ENCODE measurements at places on chromosomes 3 and 15.

GRCh38 chr3:170247875-170248274 lies 25.7 kb downstream of the PRKCI start:
- DNase-seq: no peak

DNA sequence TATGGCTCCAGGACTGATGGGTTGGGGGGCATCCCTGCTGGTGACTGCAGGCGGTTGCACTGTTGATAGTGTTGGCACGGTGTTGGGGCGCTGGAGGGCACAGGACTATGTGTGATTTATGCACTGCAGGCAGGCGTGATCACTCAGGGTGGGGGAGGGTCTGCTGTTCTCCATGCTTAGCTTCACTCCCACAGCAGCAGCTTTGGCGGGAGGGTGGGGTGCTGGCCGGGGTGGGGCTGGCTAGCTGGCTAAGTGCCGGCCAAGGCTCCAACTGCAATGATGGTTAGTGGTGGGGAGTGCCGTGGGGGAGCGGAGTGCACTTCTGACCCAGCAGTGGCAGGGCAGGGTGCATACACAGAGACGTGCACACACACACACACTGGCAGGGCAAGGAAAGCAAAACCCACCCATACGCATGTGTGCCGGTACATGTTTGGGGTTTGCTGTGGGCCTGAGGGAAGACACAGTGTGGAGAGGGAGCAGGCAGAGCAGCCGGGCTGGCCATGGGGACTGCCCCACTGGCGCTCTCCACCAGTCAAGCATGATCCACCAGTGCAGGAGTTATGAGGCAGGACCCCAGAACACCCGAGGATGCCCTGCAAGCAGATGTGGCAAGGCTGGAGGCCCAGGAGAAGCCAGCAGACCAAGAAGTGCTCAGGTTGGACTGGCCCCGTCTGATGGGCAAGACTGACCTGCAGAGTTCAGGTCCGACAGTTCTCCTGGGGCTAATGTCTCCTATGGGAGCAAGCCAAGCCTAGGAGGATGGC lies 16.5 kb upstream of the FGF7 start:
- DNase-seq: no peak

GRCh38 chr3:30475038-30475808 lies 131.2 kb upstream of the TGFBR2 start:
- DNase-seq: no peak

DNA sequence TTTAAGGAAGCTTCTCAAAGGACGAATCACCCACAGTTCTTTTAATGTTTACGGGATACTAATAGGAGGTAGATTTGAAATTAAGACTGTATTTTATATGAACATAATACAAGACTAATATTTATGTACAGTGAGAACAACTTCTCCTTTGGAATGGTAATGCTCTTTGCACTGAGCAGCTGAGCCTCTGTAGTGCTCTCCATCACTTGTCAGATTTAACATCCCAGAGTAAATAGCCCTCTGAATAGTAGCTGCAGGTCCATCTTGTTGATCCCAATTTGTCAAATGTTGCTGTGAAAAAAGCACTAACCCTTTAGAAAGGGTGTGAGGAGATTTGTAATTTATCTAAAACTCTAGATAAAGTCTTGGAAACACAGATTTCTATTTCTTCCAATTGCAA lies 351.4 kb upstream of the KCNMB2 start:
- DNase-seq: no peak

- DNase-seq: no peak
Measured at GRCh38 chr3:152295806-152296205, 27.1 kb downstream of the MBNL1 start.

DNA sequence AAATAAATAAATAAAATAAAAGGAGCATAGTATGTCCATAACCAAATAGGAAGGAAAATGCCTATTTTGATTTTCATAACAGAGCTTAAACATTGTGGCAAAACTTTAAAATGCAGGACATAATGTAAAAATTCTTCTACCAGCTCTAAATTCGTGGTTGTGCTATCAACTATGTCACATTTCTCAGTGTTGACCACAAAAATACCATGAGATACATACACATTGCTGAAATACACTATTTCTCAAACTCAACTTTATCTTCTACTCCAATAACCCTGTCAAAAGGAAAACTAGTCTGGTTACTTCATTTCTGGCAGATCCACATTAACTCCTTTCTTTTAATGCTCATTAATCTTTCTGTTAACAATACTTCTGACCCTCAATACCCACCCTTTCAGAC lies 523.2 kb downstream of the FHIT start:
- no peak for DNase-seq

- no peak for DNase-seq
Measured at GRCh38 chr3:111859061-111859973, at the start of gene PHLDB2. TSS of gene PHLDB2 (plus strand) at chr3:111859265. CDS start at chr3:111884078, 24,813 bp downstream.

GRCh38 chr15:97076011-97076410 lies 745.5 kb downstream of the NR2F2 start:
- DNase-seq: no peak

- DNase-seq: no peak
Measured at GRCh38 chr3:61841111-61841845, 279.9 kb downstream of the PTPRG start.

DNA sequence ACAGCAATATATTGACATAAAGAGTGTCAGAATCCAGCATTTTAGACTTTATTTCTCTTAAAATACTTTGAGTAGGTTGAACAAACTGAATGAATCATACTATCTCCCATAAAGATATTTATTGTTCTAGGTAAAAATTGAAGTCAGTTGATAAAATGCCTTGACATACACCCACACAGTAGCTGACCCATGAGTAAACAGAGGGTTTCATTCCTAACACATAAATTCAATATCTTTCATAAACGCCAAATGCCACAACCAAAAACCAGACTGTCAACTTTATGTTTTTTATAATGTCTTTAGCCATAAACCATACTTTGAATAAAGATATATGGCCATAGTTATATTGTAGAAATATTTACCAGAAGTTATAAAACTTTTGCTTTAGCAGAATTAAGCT lies 742.4 kb downstream of the NAALADL2 start:
- no peak for DNase-seq

DNA sequence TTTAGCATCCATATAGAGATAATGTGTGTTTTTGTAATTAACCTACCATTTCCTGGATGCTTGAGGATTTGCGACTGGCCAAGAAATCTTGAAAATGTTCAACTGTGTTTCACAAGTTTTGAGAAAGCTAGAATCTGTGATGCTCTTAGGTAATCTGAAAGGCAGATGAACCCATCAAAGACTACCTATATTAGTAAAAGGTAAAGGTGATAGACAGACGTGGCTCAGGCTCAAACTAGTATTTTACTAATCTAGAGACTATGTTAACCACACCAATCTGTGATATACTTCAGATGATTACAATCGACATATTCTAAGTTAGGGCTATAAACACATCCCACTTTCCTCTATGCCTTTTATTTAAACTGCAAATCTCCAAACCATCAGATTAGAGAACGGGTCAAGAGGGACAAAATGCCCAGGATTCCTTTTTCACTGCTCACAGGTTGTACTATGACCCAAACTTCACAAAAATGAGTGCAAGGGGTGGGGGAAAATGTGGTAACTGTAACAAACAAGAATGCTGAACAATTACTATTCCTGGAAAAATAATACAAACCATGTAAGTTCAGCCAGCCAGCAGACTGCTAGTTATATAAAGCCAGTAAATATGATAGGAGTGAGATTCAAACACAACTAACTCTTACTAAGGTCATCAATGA lies 295.1 kb downstream of the FOXP1 start:
- DNase-seq: no peak

DNA sequence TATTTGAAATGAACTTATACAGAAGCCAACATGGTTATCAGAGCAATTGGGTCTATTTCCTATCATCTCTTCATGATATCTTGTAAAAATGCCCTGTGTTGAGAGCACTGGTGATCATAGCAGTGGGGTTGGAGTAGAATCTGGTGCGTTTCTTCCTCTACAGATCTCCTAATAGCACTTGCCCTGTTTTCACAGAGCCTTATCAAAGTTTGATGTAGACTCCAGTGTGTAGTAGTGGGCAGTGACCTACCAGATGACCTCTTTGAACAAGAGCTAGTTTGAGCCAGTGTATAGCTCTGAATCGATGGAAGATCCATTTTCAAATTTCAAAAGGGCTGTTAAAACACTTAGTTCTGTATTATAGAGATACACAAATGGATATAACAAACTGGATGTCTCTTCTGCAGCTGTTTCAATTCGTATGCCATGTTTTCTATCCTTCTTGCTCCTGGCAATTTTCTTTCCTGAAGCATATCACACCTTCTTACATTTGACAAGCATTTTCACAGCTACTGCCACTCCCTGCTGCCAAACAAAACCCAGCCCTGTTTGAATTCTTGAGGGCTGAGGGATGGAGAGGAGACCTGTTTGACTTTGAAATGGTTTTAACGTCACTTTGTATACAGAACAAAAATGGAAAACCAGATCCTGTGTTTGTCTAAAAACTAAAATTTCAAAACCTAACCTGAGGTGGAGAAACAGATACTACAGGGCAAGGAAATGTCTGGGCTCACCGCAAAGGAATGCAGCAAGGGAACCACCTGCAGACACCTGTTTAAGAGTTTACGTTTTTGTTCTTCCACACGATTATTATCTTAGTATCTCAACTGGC lies 354.5 kb upstream of the TPRG1 start:
- no peak for DNase-seq

GRCh38 chr3:188594139-188594538 lies 440.2 kb downstream of the LPP start:
- DNase-seq: no peak

GRCh38 chr3:46406788-46407611 lies at the start of the genes CCR5AS and CCRL2:
TSS of gene CCR5AS (minus strand) at chr3:46407066.
TSS of gene CCRL2 (plus strand) at chr3:46407259. CDS start at chr3:46408080, 821 bp downstream.
- peak; percentile 93 for DNase-seq

DNA sequence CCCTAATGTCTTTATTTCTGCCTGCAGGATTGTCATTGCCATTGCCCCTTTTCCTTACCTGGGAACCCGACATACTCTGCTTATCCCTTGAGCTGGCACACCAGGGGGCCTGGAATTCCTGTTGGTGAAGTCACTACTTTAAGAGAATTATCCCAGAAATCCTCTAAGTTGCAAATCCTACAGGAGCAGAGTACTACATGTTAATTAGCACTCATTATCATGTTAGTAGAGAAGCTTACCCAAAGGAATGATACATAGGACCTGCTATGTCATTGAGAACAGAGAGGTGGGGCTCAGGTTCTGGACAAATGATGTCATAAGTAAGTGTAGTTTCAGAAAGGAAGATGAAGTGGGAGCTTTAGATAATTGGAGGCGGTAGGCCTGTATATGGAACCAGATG lies 27.4 kb downstream of the SCG5 start:
- no peak for DNase-seq

- DNase-seq: no peak
Measured at GRCh38 chr3:52119099-52119498, 35.1 kb downstream of the POC1A start.

DNA sequence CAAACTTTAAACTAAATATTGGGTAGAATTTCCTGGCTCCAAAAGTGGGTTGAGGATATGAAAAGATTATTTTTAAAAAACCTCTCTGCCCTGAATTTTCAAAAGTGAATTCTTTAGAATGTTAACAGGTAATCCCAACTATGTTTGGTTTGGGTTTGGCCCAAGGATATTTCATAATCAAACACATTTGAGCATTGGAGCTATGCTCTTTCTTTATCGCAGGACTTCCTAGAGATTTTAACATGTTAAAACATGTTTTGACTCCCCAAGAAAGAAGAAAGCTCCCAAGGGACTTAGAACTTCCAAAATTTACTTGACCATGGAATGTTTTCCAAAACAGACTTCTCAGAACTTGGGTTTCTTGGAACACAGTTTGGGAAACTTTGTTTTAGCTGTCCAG lies 75.6 kb upstream of the SYNPR start:
- no peak for DNase-seq

DNA sequence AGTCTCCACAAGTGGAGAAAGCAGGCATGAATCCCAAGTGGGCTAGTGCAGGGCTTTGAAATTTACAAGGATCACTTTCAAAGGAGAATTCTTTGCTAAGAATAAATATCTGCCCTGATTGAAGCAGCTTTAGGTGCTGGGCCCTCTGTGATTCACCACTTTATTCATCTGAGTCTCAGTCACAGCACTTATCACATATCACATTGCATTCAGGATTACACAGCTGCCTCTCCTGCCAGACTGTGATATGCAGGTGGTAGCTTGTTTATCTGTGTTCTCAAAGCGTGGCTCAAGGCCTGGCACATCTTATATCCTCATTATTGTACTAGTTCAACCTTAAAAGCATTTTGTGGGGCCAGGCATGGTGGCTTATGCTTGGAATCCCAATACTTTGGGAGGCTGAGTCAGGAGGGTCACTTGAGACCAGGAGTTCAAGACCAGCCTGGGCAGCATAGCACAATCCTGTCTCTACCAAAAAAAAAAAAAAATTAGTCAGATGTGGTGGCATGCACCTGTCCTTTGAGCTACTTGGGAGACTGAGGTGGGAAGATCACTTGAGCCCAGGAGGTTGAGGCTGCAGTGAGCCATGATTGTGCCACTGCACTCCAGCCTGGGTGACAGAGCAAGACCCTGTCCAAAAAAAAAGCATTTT lies 156.9 kb upstream of the EIF1B start:
- DNase-seq: no peak

GRCh38 chr3:73791356-73791755 lies 166.6 kb upstream of the PDZRN3 start:
- no peak for DNase-seq

- no peak for DNase-seq
Measured at GRCh38 chr15:38549222-38549621, 15.4 kb downstream of the RASGRP1 start.

GRCh38 chr3:177317247-177317646 lies 120.0 kb upstream of the TBL1XR1 start:
- DNase-seq: no peak

DNA sequence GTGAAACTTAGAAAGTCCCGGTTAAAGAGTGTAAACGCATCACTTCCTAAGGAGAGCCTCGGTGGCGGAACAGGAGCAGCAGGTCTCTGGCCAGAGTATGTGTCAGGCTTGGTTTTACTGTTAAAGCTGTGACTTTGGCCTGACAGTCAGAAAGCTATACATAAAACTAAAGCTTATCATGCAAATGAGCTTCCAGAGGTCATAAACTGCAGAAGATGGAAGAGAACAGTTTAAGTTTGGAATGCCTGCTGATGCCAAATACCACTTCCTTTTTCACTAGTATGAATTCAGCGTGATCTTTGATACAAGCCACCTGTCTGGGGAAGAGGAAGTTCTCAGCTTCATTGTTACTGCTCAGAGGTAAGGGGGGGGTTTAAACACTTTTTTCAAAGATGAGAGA lies 125.1 kb upstream of the CTDSPL start:
- no peak for DNase-seq

DNA sequence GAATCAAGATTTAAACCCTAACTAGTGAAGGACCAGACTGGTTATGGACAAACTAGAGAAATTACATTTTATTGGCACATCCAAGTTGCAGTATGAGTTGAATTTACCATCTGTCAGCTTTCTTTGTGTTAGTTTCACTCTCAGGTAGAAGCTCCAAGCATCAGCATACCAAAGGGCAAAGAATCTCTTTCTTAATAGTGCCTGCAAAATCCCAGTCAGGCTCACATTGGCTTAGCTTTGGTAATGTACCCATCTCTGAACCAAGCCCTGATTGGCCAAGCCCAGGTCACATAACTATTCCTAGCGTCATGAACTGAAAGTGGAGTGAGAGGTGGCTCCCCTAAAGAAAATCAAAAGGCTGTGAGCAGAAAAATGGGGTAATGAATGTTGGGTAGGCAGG lies 66.9 kb downstream of the CCNL1 start:
- DNase-seq: no peak
